ENCODE measurements at places on chromosomes 7 and 10.
A peak's percentile ranks its signal among the peaks of the same experiment; 100 is the strongest.

GRCh38 chr7:88300401-88300945 lies 6.2 kb downstream of the STEAP4 start:
- H3K4me1 ChIP-seq, result no peaks in the 10 kb centered on the region
- no peak overlapping the region for H3K4me3 ChIP-seq
- DNase-seq, result no peak
- no peak overlapping the region for H3K27ac ChIP-seq

- no peak overlapping the region for H3K27ac ChIP-seq
- no peak for DNase-seq
- H3K27me3 ChIP-seq, result no peaks in the 10 kb centered on the region
- H3K4me1 ChIP-seq, result no peaks in the 10 kb centered on the region
- H3K4me3 ChIP-seq, result no peak overlapping the region
Observed at GRCh38 chr7:148809856-148810255, 74.2 kb downstream of the EZH2 start.

GRCh38 chr10:26214004-26214403 lies 2.6 kb upstream of the GAD2 start:
- H3K4me3 ChIP-seq, result no peak overlapping the region
- no peak for DNase-seq
- H3K27ac ChIP-seq, result no peak overlapping the region
- H3K36me3 ChIP-seq, result no peaks in the 10 kb centered on the region
- no peaks in the 10 kb centered on the region for H3K27me3 ChIP-seq

GRCh38 chr10:125325326-125325725 lies 165.0 kb upstream of the CTBP2 start:
- no peak overlapping the region for H3K27ac ChIP-seq
- H3K36me3 ChIP-seq, result no peaks in the 10 kb centered on the region
- H3K4me1 ChIP-seq, result no peaks in the 10 kb centered on the region

DNA sequence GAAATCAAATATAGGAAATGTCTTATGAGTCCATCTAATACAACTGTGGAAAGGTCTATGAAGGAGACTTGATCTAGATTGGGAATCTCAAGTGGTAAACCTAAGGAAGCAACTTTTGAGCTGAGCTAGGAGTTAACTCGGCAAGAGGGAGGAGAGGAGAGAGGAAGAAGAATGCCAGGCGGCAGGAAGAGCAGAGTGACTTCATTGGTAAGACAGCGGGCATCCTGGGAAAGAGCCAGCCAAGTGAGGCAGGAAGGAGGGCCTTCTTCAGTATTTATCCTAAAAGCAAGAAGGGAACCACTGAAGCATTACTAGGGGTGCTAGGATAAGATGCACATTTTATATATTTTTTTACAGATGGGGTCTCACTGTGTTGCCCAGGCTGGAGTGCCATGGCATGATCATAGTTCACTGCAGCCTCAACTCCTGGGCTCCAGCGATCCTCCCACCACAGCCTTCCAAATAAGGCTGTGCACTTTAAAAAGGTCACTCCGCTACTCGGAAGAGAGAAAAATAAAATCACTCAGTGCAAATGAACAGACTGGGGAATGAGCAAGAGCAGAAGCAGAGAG lies 2.0 kb downstream of the BCL7B start:
- no peak overlapping the region for H3K4me3 ChIP-seq
- H3K36me3 ChIP-seq, result no peaks in the 10 kb centered on the region
- no peak overlapping the region for H3K27ac ChIP-seq
- H3K27me3 ChIP-seq, result no peaks in the 10 kb centered on the region
- peaks cover 6% of the 10 kb centered on the region for H3K4me1 ChIP-seq

DNA sequence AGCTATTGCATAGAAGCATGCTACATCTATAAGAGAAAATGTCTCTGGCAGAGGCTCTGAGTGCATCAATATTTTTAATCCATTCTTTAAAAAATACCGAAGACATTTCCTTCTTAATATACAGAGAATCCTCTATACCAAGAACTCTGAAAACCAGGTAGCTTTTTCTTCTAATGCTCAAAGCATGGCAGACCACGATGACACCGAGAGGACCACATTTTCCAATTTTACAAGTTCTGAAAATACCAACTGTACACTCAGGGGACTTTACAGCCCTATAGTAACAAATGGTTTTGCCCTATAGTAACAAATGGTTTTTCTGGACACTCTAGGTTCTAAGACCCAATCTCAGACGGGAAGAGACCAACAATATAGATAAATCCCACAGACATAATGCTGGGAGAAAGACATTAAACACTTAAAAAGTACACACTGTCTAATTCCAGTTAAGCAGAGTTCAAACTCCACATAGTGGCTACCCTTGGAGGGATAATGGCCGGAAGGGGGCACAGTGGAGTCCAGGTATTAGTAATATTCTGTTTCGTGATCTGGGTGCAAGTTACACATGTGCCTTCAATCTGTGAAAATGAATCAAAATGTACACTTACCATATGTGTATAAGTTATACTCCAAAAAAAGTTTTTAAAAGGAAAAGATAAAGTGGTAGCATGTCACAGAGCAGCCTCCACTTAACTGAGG lies 26.2 kb downstream of the CCDC6 start:
- no peak overlapping the region for H3K4me3 ChIP-seq
- no peaks in the 10 kb centered on the region for H3K27me3 ChIP-seq
- DNase-seq, result no peak
- no peaks in the 10 kb centered on the region for H3K36me3 ChIP-seq
- peaks cover 4% of the 10 kb centered on the region for H3K4me1 ChIP-seq
- no peak overlapping the region for H3K27ac ChIP-seq

DNA sequence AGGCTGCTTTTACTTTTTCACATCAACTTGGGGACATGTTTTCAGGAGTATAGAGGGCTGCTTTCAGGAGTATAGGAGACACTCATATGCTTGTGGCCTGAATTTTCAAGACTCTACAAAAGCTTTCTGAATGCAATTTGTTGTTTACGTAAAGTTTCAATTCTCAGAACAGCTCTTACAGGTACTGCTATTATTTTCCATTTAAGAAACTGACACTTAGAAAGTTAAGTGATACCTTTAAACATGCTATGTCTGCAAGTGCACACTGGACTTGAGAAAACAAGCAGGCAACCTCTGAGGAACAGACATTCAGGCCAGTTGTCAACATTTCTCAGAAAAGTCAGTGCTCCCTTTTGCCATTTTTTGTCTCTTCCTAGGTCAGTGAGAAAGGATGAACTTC lies 70.0 kb upstream of the PHYHIPL start:
- H3K27ac ChIP-seq, result no peak overlapping the region
- no peaks in the 10 kb centered on the region for H3K27me3 ChIP-seq
- H3K36me3 ChIP-seq, result no peaks in the 10 kb centered on the region
- no peak for DNase-seq

DNA sequence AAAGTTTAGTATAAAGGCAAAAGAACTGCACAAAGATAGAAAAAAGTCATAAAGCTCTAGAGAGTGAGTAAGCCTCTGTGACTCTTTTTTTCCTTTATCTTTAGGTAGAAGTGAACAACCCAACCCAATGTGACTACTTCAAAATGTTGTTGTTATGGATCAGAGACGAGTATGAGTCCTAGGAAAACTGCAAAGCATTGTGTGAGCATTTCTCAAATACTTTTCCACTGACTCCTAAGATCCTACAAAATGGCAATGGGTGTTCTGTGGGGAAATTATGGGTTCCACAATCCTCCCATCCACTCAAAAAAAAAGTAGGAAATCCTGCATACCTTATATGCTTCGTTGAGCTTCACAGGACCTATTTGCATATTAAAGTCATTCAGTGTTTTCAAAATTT lies 177.1 kb downstream of the DGKI start:
- no peak overlapping the region for H3K4me3 ChIP-seq
- DNase-seq, result no peak
- no peaks in the 10 kb centered on the region for H3K36me3 ChIP-seq
- H3K27ac ChIP-seq, result no peak overlapping the region
- no peaks in the 10 kb centered on the region for H3K27me3 ChIP-seq

DNA sequence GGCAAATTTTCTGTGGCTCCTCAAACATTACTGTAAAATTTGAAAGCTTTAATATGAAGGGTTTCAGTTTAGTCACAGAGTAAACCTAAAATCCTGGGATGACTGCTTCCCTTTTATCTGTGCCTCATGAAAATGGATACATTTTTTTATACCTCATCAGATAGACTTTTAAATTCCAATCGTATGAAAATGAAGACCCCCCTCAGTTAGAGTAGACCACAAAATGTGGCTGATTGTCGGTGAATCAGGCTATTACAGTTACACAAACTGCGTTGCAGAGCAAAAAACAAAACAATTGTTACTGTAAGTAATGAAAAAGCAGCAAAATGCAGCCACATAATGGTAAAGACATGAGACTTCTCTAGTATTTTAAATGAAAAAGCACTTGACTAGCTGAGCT lies 296.2 kb downstream of the CNTNAP2 start:
- H3K4me3 ChIP-seq, result no peak overlapping the region
- peaks cover 1% of the 10 kb centered on the region for H3K4me1 ChIP-seq
- DNase-seq, result no peak

DNA sequence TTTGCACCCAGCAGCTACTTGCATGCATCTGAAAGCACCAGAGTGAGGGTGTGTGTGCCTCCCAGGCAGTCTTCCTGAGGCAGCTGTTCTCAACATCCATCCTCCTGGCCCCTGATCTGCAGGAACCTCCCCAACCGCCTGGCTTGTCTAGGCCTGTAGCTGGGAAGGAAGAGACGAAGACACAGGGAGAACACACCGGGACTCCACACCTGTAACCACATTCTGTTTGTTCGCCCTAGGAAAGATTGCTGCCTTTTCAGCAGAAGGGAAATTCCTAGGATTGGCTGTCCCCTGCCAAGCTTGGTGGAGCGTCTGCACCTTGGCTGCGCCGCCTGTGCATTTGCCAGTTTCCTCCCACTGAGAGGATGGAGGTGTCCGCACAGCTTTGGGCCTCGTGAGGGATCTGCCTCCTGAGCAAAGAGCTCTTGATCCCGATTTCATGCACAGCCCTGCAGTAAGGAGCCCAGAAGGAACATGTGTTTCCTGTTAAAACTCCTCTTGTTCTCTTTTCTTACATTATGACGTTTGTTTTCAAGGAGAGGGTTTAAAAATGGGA lies 154.6 kb downstream of the TPST1 start:
- no peaks in the 10 kb centered on the region for H3K36me3 ChIP-seq
- no peak for DNase-seq
- no peak overlapping the region for H3K27ac ChIP-seq
- H3K4me3 ChIP-seq, result no peak overlapping the region
- no peaks in the 10 kb centered on the region for H3K4me1 ChIP-seq

- H3K27me3 ChIP-seq, result no peaks in the 10 kb centered on the region
- no peak overlapping the region for H3K27ac ChIP-seq
- no peak overlapping the region for H3K4me3 ChIP-seq
- no peak for DNase-seq
- no peaks in the 10 kb centered on the region for H3K36me3 ChIP-seq
Observed at GRCh38 chr7:17069146-17069545, 187.4 kb upstream of the AGR3 start.

GRCh38 chr7:8260871-8261694 lies 884 bp downstream of the ICA1 start:
- no peaks in the 10 kb centered on the region for H3K27me3 ChIP-seq
- H3K4me1 ChIP-seq, result no peaks in the 10 kb centered on the region
- H3K27ac ChIP-seq, result no peak overlapping the region
- no peaks in the 10 kb centered on the region for H3K36me3 ChIP-seq
- H3K4me3 ChIP-seq, result peak overlapping the region; percentile 43

DNA sequence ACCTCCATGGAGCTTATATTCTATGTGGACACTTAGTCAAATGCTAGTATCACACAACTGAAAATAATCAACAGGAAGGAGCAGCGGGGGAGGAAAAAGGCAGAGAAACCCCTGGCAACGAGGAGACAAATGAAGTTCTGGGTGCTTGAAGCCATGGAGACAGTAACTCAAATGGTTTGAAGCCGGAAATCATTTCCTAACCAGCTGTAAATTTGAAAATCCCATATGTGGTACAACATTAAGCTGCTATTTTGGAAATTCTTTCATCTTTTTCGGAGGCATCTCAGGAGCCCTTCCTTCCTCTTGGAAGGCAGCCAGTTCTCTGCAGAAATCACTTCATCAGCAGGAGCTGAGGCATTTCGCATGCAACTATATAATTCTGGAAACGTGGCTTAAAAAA lies 91.4 kb downstream of the PPP1R3C start:
- H3K36me3 ChIP-seq, result no peaks in the 10 kb centered on the region
- DNase-seq, result no peak

DNA sequence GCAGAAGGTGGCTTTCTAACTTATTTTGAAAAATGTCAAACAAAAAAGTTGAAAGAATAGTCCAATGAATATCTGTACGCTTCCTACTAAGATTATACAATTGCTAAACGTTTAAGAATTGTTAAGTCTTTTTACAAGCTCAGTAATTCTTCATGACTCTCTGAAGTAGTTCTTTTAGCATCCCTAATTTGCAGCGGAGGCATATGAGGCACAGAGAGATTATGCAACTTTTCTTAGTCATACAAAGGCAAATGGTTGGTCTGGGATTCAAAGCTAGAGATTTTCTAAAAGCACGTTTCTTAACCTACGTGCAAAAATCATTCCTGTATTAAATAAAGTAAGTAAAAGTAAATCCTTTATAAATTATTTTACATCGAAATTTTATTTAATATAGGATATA lies 254.2 kb downstream of the MAGI2 start:
- no peak overlapping the region for H3K27ac ChIP-seq
- no peak overlapping the region for H3K4me3 ChIP-seq
- no peaks in the 10 kb centered on the region for H3K27me3 ChIP-seq
- no peak for DNase-seq
- no peaks in the 10 kb centered on the region for H3K36me3 ChIP-seq

- no peaks in the 10 kb centered on the region for H3K4me1 ChIP-seq
- no peak overlapping the region for H3K4me3 ChIP-seq
- H3K36me3 ChIP-seq, result no peaks in the 10 kb centered on the region
- no peak overlapping the region for H3K27ac ChIP-seq
Observed at GRCh38 chr10:100894033-100894432, 18.7 kb upstream of the SLF2 start.

DNA sequence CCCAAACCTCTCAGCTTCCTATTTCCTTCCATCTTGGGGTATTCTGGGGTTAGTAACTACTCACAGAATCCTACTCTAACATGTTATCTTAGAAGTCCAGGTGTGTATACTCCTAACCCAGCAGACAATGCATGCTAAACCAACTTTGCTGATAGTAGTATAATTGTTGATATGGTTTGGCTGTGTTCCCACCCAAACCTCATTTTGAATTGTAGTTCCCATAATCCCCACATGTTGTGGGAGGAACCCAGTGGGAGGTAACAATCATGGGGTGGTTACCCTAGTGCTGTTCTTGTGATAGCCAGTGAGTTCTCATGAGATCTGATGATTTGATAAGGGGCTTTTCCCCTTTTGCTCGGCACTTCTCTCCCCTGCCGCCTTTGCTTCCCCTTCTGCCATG lies 135.1 kb downstream of the CHRM2 start:
- no peak overlapping the region for H3K27ac ChIP-seq
- H3K4me3 ChIP-seq, result no peak overlapping the region
- peaks cover 2% of the 10 kb centered on the region for H3K4me1 ChIP-seq

DNA sequence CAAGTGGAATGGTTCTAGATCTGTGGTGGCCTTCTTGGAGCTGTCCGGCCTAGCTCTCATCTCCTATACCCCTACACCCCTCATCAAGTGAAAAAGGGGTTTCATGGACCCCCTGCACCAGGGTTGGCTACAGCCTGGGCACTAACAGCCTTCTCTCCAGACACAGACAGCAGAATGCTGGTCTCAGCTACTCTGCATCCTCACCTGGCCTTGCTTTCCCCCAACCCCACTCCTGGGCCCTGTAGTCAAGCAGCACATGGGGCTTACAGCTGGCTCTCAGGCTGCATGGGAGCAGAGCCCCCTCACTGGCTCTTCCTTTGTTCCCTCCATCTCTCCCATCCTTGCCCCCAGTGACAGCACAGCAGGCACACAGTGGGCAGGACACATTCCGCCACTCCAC lies 20.8 kb upstream of the TMEM273 start:
- no peak overlapping the region for H3K4me3 ChIP-seq
- no peaks in the 10 kb centered on the region for H3K4me1 ChIP-seq
- H3K27me3 ChIP-seq, result no peaks in the 10 kb centered on the region

- DNase-seq, result no peak
- no peaks in the 10 kb centered on the region for H3K27me3 ChIP-seq
- no peak overlapping the region for H3K27ac ChIP-seq
- no peaks in the 10 kb centered on the region for H3K36me3 ChIP-seq
- no peaks in the 10 kb centered on the region for H3K4me1 ChIP-seq
Observed at GRCh38 chr7:16677978-16678494, 32.1 kb downstream of the BZW2 start.
